ENCODE measurements at places on chromosomes 7 and 10. TPM values are rescaled to one million over a fixed set of nuclear protein-coding genes. Genes with fewer than 3 reads are reported as not detected.

Gene SPDYE11
- 0.28 TPM for polyA plus RNA-seq

Gene MNX1
- 0.14 TPM for polyA plus RNA-seq

Gene SYT15
- polyA plus RNA-seq = 12.0 TPM

Gene HOXA5
- 74.9 TPM for polyA plus RNA-seq

Gene COL13A1
- polyA plus RNA-seq = 19.1 TPM
